Left kidney (tissue), 8 donors: ENCODE measurements at places on chromosomes 13 and 19.

GRCh38 chr13:88281841-88282240, 610.7 kb downstream of the SLITRK5 start:
- no peak for DNase-seq

- no peak for DNase-seq
These were observed 1455.6 kb downstream of the OLFM4 start for GRCh38 chr13:54484166-54484565.

GRCh38 chr19:34332027-34332760, 32.8 kb upstream of the GPI start:
- DNase-seq: no peak

DNA sequence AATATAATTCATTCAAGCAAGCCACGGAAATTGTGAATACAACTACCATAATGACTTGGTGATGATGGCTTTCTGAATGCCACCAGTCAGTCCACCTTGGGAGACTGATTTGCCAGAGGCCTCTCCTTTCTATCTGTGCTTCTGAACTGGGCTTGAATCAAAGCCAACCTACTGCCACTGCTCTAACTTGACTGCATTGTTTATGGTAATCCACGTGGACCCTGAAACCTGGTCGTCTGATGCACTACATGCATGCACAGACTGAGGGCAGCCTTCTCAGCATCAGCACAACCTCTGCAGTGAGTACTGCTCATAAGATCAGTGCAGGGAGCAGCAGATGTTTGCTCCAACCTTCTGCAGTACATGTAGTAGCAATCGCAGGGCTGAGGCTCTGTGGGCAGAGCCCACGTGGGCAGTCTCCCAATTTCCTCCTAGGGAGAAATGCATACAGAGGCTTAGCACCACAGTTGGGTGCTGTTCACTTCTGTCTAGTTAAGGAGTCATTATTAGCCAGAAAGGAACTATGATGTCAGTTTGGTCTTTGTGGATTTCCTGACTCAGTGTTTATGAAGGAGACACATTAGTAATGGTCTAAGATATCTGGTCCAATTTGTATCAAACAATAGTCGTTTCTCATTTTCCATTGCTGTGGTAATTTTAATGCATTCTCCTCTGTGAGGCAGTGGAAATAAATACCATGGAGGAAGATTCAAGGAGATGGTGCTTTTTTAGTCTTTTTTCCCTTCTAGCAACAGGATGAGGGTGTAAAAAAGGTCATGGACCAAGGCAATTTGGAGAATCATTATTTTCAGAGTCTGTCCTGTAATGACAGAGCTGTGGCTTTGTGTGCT, 82.5 kb downstream of the AKAP11 start:
- no peak for DNase-seq

GRCh38 chr13:87674247-87674738, 3.1 kb downstream of the SLITRK5 start:
- DNase-seq: peak; percentile 11

DNA sequence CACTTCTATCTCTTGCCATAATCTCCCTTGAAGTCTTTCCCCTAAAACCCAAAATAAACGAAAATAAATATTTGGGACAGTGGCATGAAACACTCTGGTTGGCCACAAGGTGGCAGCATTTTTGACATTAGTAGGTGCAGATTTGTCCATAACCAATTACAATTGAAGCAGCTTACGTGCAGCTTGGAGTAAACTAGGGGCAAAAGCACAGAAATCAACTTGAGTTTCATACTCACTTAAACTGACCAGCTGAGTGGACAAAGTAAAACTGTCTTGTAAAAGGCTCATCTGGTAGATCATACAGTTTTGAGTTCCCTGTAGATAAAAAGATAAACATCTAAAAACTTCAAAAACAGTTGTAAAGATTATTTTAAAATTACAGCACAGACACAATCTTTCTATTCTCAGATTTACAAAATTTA, 18.8 kb downstream of the PDCD5 start:
- peak; percentile 25 for DNase-seq

DNA sequence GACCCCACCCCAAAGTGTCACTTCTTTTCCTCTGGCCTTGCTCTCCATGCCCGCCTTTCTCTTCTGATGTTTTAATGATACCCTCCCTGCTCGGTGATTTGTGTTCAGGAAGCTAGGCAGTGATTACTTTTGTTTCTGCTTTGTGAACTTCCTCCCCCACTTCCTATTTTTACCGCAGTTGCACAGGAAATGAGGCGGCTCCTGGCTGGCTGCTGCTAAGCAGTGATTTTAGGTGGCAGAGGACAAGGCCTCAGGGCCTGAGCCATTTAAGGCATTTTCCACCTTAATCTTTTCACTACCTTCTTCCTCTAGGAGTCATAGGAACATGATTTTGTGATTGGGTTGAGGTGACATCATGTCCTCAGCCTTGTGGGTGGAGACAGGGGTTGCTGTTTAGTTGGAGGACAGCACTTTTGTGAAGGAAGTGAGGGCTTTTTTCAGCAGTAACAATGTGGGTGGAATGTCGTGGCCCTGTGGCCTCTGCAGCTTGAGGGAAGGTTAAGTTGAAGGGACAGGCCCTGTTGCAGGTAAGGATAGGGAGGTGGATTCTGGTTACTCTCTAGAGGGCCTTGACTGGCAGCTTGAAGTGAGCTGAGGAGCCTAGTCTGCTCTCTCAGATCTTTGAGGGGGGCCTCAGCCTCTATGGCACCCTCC, 15.7 kb downstream of the GARRE1 start:
- peak; percentile 83 for DNase-seq

- DNase-seq: no peak
These were observed 65.4 kb upstream of the ZNF91 start for GRCh38 chr19:23460656-23461055.

- no peak for DNase-seq
These were observed 34.4 kb downstream of the AP1M1 start for GRCh38 chr19:16232127-16232526.

DNA sequence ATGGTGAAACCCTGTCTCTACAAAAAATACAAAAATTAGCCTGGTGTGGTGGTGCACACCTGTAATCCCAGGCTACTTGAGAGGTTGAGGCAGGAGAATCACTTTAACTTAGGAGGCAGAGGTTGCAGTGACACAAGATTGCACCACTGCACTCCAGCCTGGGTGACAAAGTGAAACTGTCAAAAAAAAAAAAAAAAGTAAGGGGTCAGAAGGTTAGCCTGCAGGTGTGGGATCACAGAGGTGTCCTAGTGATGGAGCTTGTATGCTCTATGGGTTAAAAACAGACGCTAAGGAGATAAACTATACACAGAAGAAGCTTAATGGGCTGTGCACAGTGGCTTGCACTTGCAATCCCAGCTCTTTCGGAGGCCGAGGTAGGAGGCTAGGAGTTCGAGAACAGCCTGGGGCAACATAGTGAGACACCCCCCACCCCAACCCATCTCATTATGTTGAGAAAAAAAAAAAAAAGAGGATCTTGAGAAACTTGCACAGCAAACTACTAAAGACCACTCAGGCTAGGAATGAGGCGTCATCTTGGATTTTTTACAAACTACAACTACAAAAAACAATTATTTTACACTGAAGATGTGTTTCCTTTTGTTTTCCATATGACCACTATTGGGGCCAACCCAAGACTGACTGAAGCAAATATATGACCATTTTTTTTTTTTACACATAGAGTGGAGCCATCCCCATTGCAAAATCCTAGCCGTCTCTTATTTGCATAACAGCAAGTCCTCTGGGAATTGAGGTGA, 7.9 kb downstream of the FOSB start:
- no peak for DNase-seq

DNA sequence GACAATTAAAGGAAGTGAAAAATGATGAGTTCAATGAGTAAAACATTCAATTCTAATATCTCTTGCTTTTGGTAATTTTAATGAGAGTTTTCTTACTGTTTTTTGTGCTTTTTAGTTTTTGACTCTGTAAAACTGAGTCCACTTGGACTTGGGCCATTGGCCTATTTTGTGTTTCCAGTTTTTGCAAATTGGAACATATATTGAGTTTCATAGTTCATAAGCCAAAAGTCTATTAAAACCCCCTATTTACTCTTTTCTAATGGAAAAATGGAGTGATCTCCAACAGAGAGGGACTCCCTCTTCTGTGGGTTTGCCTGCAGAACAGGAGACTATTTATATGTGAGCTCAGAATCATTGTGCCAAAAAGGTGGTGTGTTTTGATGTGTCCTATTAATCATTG, 219.7 kb upstream of the SPRY2 start:
- no peak for DNase-seq

- DNase-seq: peak; percentile 85
These were observed 57.1 kb downstream of the ZNF568 start for GRCh38 chr19:36973021-36973843.

- DNase-seq: no peak
These were observed 21.7 kb upstream of the PCDH8 start for GRCh38 chr13:52870143-52870542.

DNA sequence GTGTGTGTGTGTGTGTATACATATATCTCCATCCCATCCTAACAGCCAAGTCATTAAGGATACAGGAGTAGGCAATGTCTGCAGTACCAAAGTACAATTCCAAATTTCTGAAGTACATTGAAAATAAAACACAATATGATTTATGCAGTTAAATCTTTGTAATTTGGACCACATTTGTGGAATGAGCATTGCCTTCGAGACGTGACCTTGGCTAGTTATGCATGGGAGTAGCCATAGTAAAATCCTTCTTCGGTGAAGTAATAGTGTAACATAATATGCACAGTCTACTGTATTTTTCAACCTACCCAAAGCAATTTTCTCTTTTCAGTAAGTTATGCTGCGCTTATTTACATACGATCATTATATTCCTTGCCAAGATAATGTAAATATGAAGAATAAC, 665.7 kb upstream of the GPC6 start:
- DNase-seq: no peak

DNA sequence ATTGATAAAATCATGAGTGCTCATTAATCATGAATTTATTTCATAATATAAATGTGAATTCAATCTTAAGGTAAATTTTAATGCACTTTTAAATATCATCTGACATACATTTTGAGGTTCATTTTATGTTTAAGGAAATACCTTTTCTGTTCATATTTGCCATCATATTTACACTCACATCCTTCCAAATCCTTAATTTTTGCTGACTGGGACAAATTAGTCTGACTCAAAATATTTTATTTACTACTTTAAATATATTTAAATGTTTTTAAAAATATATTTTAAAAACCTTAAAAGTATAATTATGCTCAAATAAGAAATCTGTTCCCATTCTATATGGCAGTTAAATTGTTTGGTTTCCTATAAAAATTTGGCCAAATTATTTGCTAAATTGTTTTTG, 438.1 kb downstream of the GPC5 start:
- DNase-seq: no peak

DNA sequence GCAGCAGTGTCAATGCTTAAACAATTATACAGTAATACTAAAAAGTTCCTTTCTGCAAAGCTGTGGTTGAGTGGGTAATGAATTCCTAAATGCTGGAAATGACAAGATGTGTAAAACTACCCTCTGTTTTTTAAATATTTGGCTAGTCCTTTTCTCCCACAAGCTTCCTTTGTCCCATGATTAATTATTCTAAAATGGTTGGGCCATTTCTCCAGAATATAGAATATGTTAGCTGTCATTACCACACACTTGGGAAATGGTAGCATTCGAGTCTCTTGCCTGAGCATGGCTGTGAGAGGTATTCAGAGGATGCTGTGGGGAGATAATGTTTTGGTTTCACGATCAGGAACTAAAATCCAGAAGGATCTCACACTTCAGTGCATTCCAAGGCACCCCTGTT, 1185.8 kb downstream of the UQCRFS1 start:
- DNase-seq: no peak

DNA sequence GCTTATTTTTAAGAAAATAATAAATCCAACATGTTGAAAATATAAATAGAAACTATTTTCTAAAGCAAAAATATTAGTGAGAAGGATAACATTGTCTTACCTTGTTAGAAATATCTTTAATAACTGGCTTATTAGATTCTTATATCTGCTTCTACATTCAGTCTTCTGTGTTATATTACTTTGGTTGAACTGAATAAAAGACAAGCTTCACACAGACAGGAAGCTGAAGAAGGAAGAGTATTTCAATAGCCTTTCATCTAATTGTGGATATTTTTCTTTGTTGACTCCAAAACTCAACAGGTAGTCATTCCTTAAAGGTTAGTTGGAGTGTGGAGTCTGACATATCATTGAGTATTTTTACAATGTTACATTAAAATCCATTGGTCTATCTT, 10.9 kb downstream of the SETDB2 start:
- no peak for DNase-seq

DNA sequence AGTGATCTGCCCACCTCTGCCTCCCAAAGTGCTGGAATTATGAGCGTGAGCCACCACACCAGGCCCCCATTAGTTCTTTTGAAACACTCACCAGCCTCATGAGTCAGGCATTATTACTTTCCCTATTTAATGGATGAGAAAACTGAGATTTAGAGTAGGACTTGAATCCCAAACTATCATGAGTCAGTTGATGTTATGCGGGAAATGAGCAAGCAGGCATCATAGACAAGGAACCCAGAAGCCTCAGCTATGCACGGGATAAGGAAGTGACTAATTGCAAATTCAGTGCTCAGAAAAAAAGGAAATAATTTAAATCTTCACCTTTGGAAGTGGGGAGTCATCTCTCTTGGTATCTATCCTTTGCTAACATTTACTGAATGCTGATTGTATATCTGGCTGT, 217.5 kb downstream of the ABCC4 start:
- DNase-seq: no peak

GRCh38 chr19:49927526-49928264, 1.3 kb upstream of the ATF5 start:
- DNase-seq: no peak

DNA sequence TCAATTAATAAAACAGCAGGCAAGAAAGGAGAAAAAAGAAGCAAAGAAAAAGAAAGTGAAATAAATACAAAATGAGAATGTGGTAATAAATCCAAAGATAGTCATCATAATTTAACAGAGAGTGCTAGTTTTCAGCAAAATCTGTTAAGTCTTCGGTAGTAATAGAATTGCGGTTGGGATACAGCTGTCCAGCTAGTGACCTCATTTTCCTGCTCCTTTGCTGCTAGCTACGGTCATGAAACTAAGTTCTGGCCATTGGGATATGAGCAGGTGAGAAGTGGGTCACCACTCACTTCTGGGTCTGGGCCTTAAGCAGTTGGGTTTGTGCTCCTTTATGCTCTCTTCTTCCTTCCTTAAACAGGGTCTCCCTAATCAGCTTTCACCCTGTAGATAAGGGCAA, 11.7 kb upstream of the DGKH start:
- DNase-seq: no peak

DNA sequence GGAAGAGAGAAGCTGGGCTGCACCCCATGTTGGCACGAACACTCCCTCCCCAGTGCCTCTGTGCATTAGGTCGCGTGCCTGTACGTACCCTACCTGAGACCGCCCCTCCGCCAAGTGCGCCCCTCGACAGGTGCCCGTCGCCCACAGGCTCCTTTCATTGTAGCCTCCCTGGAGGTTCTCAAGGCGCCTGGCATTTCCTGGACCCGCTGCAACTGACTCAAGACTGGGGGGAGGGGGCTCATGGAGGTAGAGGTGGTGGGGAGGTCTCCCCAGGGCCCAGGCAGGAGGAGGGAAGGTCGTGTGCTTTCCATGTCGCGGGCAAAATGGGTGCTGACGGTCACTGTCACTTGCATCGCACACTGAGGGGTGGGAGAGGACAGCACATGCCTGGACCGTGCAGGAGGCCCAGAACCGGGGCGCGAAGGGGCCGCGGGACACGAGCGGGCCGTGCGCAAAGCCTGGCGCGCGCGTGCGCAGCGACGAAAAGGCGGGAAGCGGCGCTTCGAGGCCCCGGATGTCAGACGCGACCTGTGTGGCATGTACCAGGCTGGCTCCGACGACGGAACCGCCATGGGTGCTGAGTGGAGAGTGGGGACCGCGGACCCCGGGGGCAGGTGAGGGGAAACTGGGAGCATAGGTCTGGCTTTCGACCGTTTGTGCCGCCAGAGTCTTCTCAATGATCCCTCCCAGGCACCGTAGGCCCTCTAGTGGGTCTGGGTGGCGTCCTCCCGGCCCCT, 16.5 kb downstream of the NFIX start:
- DNase-seq: no peak

- DNase-seq: no peak
These were observed 20.9 kb upstream of the IGSF23 start for GRCh38 chr19:44592451-44592890.
